ENCODE measurements at places on chromosomes 3 and 15. TPM values are rescaled to one million over a fixed set of nuclear protein-coding genes. Genes with fewer than 3 reads are reported as not detected.

TUSC7 gene
- not detected for total RNA-seq

EOMES gene
- 16.2 TPM for total RNA-seq

PTPRG gene
- total RNA-seq: not detected

GOLGA6L7 gene
- not detected for total RNA-seq

FEZF2 gene
- not detected for total RNA-seq

ZNF502 gene
- total RNA-seq: 1.5 TPM

OXTR gene
- 0.73 TPM for total RNA-seq

GP5 gene
- 0.08 TPM for total RNA-seq

GADL1 gene
- not detected for total RNA-seq

SLC2A2 gene
- not detected for total RNA-seq

TMEM45A gene
- total RNA-seq: 2.6 TPM

All from activated CD8-positive, alpha-beta memory T cell treated with anti-CD3 and anti-CD28 coated beads for 36 hours (primary cell).